Activated gamma-delta T cell treated with Interleukin-2 at 50 U/mL for 16 hours (primary cell): ENCODE measurements at places on chromosomes 5 and 9.

- no peak for DNase-seq
Measured at GRCh38 chr9:135032868-135033460, 54.5 kb upstream of the OLFM1 start.

DNA sequence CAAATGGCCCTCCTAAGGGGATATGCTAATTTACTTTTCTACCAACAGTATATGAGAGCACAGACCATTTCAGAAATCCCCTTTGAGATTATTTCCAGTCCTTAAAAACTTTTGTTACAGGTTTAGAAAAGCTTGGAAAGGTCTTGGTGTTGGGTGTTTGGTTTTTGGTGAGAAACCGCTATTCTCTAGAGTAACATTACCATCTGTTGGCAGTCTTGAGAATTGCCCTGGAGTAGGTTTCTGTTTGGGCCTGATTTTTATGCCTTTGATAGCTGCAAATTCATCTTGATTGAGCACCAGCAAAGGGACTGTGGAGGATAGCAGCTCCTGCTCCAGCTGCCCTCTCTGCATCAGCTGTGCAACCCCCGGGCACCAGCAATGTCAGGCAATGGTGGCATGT lies 8.0 kb downstream of the NUDT2 start:
- DNase-seq, result no peak

GRCh38 chr5:3429962-3430361 lies 165.7 kb upstream of the IRX1 start:
- no peak for DNase-seq

- peak; percentile 72 for DNase-seq
Measured at GRCh38 chr5:132426525-132427138, 57.1 kb downstream of the SLC22A5 start.

- DNase-seq, result no peak
Measured at GRCh38 chr5:180026734-180027458, 44.7 kb downstream of the RNF130 start.

DNA sequence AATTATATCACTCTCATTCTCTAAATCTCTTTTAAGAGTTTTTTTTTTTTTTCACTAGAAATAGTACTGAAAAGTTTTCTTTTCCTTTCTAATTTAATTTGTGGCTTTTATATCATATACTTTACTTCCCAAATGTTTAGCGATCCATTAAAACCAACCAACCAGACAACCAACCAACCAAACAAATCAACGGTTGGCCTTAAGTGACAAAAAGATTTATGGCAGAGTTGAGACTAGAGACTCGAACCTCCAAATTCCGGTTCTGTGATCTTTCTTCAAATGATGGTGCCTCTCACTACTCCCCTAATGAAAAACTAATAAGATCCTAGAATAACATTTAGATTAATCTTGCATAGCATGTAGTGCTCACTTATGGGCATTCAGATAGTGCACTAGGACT lies 45.3 kb upstream of the ACTBL2 start:
- no peak for DNase-seq

- DNase-seq, result no peak
Measured at GRCh38 chr5:133356984-133357421, 255.3 kb downstream of the FSTL4 start.

DNA sequence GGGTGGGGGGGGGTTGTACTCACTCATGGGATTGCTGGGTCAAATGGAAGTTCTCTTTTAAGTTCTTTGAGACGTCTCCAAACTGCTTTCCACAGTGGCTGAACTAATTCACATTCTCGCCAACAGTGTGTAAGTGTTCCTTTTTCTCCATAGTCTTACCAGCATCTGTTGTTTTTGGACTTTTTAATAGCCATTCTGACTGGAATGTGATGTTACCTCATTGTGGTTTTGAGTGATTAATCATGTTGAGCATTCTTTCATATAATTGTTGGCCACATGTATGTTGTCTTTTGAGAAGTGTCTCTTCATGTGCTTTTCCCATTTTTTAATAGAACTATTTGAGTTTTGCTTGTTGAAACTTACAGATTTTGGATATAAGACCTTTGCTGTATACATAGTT lies 94.9 kb upstream of the PLPPR1 start:
- no peak for DNase-seq
